Muscle of arm (tissue), 14 donors: ENCODE measurements at places on chromosomes 2 and 18.

- DNase-seq: no peak
These were observed 30.4 kb downstream of the FBLN7 start for GRCh38 chr2:112168422-112169124.

DNA sequence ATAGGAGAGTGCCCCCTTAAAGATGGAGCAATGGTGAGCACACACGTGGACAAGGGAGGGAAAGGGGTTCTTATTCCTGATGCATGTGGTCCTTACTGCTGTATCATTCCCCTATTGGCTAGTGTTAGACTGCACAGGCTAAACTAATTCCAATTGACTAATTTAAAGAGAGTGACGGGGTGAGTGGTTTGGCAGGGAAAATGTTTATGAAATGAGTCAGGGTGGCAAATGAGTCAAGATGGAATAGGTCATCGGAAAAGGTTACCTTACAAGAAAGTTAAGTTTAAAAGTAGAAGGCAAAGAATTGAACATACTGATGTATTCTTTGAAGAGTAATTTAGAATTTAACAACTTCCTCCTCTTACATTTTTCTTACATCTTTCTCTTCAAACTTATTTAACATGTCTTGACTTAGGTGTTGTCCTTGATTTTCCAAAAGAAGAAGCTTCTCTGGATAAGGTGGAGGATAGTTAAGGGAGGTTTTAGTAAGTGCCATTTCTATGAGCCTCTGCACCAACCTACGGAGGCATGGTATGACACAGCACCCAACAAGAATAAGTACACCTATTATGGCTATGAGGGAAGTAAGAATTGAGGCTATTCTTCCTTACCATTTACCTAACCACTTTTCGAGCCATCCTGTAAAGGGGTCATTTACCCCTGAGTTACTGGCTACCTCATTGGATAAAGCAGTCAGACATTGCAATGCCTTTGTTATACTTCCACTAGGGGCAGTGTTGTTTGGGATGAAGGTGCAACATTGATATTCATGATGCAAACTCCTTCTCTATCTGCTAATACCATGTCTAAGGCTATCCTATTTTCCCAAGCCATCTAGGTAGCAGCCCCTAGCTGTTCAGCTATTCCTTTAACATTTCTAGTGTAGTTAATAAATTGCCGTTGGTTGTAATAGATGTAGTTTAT, 1345.8 kb upstream of the LRRTM1 start:
- no peak for DNase-seq

DNA sequence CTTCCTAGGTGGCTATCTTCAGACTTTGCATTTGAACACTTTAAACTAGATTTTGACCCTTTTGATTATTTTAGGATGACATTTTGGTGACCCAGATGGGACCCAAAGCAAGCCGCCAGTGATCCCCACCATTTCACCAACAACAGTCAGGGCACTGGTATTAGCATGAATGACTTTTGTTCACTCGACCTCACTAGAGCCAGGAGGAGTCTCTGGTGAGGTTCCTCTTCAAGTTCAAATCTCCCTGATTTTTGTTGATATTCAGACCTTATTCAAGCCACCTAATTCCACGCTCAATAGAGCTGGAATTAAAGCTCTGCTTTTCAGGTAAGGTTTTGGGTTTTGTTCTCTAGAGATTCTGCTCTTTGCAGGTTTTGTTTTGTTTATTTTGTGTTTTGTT, 202.3 kb downstream of the MREG start:
- DNase-seq: no peak

- no peak for DNase-seq
These were observed 24.9 kb upstream of the GALNT3 start for GRCh38 chr2:165818920-165819319.

- no peak for DNase-seq
These were observed 237.5 kb downstream of the ACTR3 start for GRCh38 chr2:114127372-114127771.

- peak; percentile 25 for DNase-seq
These were observed 79.4 kb downstream of the TMEM182 start for GRCh38 chr2:102841107-102841840.

GRCh38 chr2:69376403-69376802, 10.6 kb downstream of the GFPT1 start:
- DNase-seq: no peak

DNA sequence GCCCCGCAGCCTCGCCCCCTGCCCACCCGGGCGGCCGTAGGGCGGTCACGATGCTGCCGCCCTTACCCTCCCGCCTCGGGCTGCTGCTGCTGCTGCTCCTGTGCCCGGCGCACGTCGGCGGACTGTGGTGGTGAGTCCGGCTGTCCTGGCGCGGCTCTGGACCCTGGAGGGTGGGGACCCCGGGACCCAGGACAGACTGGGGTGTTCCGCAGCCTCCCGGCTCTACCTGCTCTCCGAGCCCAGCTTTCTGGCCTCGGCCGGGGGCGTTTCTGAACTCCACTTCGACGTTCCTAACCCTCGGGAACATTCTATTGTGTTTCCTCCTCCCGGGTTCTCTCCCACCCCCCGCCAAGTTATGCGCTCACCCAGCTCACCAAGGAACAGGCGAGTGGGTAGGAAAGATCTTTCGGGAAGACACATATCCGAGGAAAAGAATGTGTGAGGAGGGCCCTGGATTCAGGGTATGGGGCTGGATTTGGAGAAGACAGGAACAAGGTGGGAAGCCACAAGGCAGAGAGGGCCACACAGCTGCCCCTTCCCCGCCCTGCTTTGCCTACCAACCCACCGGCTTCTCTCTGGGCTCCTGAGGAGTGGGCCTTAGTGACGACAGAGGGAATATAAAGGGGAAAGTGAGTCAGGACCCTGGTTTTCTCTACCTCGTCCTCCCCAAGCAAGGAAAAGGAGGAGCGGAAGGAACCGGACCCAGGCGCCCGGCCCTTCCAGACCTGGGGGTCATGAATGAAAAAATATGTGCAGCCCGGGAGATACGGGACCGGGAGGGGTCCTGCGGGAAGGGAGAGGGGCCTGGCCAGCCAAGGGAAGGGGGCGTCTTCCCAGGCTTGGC, 605 bp downstream of the WNT6 start:
- no peak for DNase-seq

DNA sequence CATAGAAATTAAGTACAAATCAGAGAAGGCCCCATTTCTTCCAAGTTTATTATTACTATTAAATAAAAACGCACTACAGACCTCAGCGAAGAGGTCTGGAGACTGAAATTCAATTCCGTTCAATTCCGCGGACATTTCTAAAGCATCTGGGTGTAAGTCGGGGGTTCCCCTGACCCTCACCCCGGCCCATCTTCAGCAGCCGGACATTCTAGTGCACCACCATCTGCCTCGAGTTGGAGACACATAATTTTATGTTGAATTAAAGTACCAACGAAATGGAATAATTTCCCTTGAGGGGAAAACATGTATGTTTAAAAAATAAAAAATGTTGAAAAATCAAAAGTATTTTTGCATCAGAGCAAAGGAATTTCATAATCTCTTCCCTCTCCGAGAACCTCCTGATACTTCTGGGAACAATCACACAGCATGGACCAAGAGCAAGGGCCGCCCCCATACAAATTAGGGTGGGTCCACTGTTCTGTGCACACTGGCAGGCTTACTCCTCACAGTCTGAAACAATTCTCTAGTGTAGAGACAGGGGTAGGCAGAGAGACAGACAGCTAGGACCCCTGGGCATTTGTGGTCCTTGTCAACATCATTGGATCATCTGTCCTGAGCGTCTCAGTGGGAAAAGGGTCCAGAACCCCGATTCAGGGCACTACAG, 29.3 kb downstream of the MBP start:
- DNase-seq: no peak

- DNase-seq: no peak
These were observed 979.2 kb downstream of the CNTNAP5 start for GRCh38 chr2:125004106-125004800.

GRCh38 chr2:36516136-36516870, 81.7 kb downstream of the FEZ2 start:
- DNase-seq: no peak

DNA sequence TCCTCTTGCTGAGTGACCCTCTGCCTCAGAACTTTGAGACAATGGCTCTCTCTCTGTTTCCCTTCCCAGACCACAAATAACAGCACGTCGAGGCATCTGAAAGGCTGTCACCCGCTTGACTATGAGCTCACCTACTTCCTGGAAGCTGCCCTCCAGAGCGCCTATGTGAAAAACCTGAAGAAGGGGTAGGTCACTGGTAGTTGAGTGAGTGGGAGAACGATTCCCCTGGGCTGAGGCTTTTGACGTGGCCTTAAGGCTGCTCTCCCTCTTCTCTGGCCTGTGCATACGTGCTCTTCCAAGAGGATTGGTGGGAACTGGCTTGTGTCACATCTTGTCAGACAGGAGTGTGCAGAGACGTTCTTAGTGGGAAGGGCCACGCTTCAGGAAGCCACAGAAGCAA, 63.1 kb upstream of the MCFD2 start:
- no peak for DNase-seq

DNA sequence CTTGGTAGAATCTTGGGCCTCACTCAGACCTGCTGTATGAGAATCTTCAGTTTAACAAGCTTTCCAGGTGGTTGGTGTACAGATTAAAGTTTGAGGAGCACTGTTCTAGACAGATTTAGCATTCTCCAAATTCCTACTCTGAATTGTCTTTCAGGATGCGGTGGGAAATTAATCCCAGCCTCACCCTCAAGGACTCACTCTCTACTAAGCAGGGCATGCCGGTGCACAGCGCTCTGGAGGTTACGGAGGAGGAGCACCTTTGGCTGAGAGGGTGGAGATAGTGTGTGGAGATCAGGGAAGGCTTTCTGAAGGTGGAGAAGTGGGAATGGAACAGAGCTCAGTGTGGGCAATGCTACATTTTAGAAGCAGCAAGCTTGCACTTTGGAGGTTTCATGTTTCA, 359.2 kb downstream of the LRATD1 start:
- no peak for DNase-seq

DNA sequence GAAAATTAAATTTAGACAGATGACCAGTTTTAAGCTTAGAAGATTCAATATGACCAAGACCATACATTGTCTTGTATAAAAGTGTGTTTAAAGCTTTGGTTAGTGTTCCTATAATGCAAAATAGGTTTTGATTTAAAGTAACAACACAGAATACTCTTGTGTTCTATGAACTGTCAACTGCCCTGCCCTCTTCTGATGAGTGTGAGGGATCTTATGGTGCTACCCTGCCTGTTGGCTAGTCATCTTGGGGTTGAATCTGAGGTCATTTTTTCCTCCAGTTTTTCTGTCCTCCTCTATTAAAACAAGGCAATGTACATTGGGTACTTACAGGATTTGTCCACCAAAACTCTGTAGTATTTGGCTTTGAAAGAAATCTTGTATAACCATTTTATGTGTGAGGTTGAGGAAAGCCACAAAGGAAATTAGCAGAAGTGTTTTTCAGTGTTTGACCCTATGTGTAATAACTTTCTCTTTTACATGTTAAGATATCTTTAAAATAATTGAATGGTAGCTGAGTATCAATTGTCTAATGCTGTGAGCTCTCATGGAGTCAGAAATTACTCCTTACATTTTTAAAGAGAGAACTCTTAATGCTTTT, 129.1 kb downstream of the SPTBN1 start:
- DNase-seq: no peak

DNA sequence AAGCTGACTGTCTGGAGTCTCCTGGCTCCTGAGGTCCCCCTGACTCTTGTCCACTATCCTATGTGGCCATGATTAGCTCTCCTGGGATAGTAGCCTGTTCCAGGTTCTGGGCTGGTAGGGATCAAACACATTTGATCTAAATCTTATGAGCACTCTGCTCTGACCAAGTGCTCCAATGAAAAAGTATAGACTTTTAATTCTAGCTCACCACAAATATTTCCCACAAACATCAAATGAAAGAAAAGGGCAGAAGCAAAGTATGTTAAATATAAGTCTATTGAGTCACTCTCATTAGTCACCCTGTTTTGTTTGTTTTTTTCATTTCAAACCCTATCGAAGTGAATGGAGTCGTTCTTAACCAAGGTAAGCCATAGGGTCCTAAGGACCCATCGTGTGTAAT, 39.7 kb upstream of the NEDD4L start:
- DNase-seq: no peak

- no peak for DNase-seq
These were observed 200.7 kb downstream of the BCL11A start for GRCh38 chr2:60352491-60353405.

- DNase-seq: no peak
These were observed 156.8 kb upstream of the UNC80 start for GRCh38 chr2:209614690-209615369.

DNA sequence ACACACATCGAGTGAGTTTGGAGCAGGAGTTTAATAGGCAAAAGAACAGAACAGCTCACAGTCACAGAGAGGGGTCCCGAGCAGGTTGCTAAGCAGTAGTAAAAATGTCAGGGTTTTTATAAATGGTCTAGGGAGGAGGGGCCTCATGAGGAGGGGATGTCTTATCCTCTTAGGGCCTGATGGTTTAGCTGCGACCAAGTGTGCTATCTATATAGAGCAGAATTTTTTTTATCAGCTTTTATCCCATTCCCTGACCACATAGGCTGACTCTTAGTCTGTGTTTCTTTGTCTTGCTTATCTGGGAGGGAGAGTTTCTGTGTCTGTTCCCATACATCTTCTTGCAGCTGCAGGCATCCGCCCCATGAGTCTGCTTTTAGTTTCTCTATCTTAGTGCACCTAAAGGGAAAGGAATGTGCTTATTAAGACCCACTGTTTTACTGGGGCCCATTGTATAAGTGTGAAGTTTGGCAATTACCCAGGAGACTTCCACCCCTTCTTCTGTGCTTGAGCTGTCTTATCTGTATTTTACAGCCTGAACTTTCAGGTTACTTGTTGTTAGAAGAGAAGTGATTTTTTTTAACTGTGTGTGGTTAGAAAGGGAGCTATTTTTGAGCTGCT, 30.4 kb upstream of the GMCL1 start:
- peak; percentile 26 for DNase-seq

DNA sequence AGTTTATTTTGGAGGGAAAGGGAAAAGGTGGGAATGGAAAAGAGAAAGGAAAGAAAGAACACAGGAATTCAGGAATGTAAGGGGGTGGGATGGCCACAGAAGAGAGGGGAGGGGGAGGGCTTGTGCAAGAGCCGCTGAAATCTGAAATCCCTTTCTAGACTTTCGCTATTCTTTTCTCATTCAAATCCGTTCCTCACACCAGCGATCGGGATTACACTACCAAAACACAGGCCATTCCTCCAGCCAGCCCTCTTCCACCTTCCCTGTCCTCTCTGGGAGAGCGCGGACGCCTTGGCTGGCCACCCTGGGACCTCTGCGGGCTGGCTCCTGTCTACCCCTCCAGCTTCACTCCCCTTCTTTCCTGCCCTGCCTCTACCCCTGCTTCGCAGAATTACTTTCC, 102.3 kb downstream of the CDCA7 start:
- no peak for DNase-seq

DNA sequence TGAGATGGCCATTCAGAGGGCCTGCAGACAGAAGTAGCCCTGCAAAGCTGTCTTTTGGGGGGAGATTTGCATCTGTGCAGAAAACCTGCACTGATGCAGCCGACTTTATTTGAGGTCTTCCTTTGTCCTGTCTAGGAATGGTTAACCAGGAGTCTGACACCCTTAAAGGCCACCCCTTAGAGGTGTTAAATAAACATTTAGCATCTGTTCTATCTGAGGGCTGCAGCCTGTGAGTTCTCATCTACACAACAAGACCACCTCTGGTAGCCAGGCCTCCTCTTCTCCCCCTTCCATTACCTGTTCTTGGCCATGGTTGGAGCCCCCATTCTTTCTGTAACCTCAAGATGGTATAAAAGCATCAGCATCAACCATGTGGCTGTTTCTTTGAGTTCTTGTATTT, 214.4 kb upstream of the HS6ST1 start:
- no peak for DNase-seq

GRCh38 chr2:233385489-233386044, 31.3 kb downstream of the DGKD start:
- no peak for DNase-seq
